Activated naive CD8-positive, alpha-beta T cell treated with anti-CD3 and anti-CD28 coated beads, Interleukin-2, amount 50 U/mL, for 24 hours (primary cell): ENCODE measurements at places on chromosomes 5 and 9.

GRCh38 chr9:89427621-89428221 lies 70.2 kb downstream of the SEMA4D start:
- peak; percentile 86 for DNase-seq

DNA sequence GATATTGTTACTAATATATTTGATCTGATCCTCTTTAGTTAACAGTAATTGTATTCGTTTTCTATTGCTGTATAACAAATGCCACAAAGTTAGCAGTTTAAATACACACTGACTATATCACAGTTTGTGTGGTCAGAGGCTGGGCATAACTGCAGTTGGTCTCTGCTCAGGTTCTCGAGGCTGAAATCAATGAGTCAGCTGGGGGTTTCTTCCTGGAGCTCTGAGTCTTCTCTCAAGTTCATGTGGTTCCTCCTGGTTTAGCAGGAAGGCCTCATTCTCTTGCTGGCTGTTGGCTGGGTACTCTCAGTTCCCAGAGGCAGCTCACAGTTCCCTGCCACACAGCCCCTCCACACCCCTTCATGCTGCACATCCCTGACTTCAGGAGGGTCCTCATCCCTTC lies 20.7 kb downstream of the COL23A1 start:
- no peak for DNase-seq

DNA sequence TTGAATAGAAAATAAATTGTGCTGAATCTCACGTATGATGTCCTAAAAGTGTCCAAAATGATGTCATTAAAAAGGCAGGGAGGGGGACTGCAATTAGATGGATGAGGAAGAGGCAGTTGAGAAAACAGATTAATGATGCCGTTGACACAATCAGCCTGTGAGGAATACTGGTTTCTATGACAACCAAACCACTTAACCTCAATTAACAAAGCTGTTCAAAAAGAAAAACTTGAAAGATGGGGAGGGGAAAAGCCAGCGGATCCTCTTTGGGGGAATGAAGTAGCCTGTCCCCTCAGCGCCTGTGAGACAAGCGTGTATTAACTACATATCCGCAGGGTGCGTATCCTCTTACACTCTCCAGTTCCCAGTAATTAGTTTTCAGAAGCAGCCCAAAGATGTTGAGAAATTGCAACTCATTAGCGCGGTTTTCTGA lies 160.7 kb downstream of the TTC39B start:
- DNase-seq = no peak

DNA sequence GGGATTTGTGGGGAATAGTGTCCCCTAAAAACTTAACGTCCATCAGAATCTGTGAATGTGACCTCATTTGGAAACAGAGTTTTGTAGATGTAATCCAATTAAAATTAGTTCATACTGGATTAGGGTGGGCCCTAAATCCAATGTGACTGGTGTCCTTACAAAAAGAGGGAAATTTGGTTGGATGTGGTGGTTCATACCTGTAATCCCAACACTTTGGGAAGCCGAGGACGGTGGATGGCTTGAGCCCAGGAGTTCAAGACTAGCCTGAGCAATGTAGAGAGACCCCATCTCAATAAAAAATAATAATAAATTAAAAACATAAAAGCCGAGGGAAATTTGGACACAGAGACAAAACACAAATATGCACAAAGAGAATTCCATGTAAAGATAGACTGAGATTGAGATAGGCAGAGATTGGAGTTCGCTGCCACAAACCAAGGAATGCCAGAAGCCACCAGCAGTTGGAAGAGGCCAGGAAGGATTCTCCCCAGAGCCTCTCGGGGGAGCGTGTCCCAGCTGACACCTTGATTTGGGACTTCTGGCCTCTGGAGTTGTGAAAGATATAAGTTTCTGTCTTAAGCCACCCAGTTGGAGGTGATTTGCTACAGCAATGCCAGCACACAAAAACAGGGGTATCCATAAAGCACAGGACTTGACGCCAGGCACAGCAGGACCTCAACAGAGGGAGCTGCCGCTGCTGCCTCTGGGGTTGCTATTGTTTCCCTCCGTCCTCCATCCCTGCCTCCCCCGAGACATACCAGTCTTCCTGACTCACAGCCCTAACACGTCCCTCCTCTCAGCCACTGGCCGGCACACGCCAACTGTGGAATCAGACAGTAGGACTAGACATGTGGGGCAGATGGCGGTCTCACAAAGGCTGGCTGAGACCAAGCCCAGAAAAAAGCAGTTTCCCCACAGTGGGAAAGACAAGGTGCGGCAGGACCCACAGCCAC lies 73.8 kb upstream of the IL17B start:
- no peak for DNase-seq

DNA sequence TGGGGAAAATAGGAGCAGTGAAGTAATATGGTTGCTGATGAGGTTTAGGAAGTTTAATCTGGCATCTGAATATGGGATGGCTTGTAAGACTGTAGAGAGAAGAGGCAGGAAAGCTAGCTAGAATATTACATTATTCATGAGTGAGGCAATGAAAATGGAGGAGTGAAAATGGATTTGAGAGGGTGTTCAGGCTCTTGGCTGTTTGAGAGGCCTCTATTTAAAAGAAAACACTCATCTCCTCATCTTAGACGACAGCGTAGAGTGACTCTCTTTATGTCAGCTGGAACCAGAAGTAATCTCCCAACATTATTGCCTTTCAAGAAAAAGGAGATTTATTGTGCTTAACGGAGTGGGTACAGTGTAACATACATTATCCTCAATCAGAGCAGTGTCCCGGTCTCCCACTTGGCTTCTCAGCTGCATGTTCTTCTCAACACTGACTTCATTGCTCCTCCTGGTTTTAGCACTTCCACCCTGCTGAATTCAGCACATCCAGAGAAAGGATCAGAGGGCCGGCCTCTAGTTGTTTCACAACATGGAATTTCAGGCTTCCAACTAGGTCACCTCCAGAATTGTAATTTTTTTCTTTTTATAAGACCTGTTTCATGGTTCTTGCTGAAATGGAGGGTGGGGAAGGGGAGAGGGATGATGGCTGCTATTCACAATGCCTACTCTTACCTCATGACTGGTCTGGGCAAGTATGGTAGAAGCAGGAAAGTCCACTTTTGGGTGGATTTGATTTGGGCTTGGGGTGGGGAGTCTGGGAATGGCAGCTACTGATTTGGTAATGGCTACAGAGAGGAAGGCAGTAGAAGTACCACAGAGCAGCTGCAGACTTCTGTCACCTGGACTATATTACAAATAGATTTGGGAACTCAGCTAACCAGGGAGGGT lies 52.9 kb upstream of the KIAA1958 start:
- no peak for DNase-seq

DNA sequence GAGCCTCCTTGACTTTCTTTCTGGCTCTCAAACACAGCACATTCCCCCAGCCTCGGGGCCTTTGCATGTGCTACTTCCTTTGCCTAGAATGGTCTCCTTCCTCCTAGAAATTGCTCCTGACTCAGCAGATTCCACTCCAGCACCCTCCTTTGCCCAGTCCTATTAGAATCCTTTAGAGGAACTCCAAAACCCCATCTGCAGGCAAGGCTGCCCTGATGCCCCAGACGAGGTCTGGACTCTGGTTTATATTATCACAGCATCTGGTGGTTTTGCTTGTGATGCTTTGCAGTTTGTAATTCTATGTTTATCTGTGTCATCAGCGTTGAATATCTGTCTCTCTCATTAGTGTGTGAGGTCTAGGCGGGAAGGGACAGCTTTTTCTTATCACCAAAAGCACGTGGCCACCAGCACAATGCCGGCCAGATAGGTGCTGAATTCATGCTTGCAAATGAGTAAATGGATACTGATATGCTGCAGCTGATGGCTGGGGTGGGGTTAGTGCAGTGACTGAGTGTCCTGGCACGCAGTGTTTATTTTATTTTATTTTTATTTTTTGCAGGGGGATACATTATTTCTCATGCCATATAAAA lies 30.0 kb upstream of the ANKH start:
- DNase-seq = no peak

DNA sequence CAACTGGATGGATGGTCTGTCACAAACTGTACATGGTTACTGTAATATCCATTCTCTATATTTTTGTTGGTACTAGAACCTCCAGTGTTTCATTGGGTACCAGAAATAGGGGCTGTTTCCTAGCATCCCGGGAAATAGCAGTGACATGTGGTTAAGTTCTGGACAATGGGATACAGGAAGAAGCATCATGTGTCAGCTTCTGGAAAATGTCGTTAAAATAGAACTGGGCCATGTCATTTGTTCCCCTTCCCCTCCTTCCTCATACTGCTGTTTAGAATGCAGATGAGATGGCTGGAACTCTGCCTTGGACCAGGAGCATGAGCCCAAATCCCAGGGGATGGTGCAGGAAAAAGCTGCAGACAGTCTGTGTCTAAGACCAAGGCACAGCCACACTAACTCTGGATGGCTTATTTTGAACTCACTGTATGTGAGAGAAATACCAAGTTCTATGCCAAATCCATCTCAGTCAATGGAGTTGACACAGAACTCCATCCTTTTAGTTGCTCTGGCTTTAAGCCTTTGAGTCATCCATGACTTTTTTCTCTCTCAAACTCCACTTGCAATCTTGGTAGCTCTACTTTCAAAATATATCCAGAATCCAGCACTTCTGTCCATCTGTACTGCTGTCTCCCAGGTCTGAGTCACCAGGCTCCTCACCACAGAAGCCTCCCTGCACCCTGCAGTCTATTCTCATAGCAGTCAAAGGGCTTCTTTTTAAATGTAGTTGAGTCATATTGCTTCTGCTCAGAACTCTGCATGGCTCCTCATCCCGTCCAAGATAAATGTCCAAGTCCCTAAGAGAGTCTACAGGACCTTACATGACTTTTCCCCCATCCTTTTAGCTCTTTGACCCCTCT lies 184.2 kb downstream of the NSG2 start:
- DNase-seq = no peak

- DNase-seq = no peak
Measured at GRCh38 chr9:19498015-19498414, 89.2 kb downstream of the ACER2 start.

- DNase-seq = no peak
Measured at GRCh38 chr5:112374356-112374755, 44.7 kb downstream of the EPB41L4A start.

GRCh38 chr5:132746954-132747615 lies at the start of gene CCNI2:
CCNI2 (plus strand) TSS chr5:132747426; CDS start chr5:132747496, 70 bp downstream.
- DNase-seq = peak; percentile 55

GRCh38 chr5:154829589-154830218 lies 20.7 kb downstream of the FAXDC2 start:
- no peak for DNase-seq

DNA sequence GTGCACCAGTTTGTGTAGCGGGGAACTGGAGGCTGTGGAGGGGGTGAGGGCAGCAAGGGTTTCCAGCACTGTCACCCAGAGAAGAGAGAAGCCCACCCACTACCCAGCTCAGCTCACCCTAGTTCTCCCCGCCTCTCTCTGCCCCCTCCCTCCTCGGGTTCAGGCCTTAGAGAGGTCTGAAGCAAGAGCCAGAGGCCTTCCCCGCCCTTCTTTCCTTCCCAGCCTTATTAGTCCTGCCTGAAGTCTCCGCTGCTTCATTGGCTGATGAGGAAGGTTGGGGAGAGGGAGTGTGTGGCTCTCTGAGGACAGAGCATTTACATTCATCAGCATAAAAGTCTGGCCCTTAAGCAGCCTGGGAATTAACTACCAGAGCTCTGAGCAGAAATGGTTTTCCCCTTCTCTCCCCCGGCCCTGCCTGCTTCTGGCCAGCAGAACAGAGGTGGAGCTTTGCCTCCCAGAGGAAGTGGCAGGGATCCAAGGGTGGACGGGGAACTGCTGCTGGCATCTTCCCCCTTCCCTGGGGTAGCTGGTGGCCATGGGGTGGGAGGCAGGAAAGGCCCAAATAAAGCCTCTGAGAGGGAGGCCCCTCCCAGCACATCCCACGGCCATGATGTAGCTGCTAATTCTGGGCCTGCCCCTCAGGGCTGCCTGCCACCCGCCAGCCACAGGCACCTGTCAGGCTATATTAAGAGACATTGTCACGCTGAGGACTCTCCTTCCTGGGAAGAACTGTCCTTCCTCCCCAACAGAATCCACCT lies 4.1 kb downstream of the DNAJB5 start:
- peak; percentile 41 for DNase-seq

DNA sequence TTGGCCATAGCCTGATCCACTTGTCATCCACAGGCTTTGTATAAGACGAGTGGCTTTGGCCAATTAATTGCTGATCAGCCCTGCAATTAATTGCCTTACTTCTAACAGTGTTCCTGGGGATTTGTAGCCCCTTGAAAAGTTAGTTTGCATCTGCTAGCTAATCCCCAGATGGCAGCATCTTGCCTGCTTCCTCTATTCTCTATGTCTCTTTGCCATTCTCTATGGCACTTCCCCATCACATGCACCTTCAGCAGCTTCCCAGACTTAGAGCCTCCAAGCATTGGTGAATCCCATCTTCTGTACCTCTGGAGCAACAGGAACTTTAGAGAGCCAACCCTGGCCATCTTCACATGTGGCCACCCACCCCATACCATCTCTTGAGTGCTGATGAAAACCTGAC lies 197.0 kb upstream of the DMAC1 start:
- no peak for DNase-seq

- no peak for DNase-seq
Measured at GRCh38 chr5:103541114-103541513, 21.5 kb downstream of the NUDT12 start.

GRCh38 chr9:93501406-93501805 lies 48.0 kb upstream of the FAM120AOS start:
- no peak for DNase-seq

GRCh38 chr5:55063220-55063863 lies 39.1 kb upstream of the GZMA start:
- no peak for DNase-seq

- DNase-seq = no peak
Measured at GRCh38 chr5:154352960-154353548, 92.7 kb upstream of the SAP30L start.

DNA sequence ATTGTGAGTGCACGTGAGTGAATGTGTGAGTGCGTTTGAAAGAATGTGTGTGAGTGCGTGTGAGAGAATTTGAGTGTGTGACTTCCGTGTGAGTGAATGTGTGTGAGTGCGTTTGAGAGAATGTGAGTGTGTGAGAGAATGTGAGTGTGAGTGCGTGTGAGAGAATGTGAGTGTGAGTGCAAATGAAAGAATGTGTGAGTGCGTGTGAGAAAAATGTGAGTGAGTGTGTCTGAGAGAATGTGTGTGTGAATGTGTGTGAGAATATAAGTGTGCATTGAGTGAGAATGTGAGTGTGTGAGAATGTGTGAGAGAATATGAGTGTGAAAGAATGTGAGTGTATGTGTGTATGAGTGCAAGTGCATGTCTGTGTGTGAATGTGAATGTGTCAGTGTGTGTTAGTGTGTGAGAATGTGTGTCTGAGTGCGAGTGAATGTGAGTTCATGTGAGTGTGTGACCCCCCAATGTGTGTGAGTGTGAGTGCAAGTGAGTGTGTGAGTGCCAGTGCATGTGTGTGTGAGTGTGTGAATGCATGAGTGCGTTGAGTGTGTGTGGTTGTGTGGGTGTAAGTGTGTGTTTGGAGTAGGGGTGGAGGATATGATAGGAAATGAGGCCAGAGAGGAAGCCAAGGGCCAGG lies 37.9 kb upstream of the LHX2 start:
- no peak for DNase-seq

DNA sequence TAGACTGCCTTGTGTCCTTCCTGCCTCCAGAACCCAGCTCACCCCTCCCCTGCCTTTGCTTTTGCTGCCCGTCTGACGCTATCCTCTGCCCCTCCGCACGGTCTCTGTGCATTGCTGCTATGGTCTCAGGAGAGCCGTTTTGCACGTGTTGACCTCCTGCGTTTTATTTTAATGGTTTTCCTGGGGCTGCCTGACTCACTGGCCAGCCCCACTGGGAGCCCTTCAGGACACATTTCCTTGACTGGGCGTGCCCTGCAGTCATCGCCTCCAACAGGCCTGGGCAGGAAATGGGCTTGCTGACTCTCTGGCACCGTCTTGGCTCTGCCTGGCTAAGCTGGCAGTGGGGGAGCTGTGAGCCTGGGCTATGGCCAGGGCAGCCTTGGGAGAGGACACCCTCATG lies 17.9 kb upstream of the ASS1 start:
- no peak for DNase-seq

GRCh38 chr9:136057236-136058081 lies 37.6 kb downstream of the NACC2 start:
- DNase-seq = no peak
